ENCODE measurements at places on chromosomes 11 and 22. TPM values are rescaled to one million over a fixed set of nuclear protein-coding genes. Genes with fewer than 3 reads are reported as not detected.

The INCENP gene
- total RNA-seq: 19.2 TPM

The CDC45 gene
- 3.8 TPM for total RNA-seq

The SLC6A5 gene
- total RNA-seq: not detected

The MEI1 gene
- total RNA-seq: 0.26 TPM

The MS4A6E gene
- total RNA-seq: not detected

The OR8U1 gene
- not detected for total RNA-seq

Data from smooth muscle cell of the pulmonary artery (primary cell).